ENCODE measurements at places on chromosomes 5 and 9.

GRCh38 chr5:7801891-7802614, 48.9 kb downstream of the CFAP90 start:
- peaks cover 2% of the 10 kb centered on the region for H3K27me3 ChIP-seq
- no peaks in the 10 kb centered on the region for H3K4me1 ChIP-seq
- no peaks in the 10 kb centered on the region for H3K36me3 ChIP-seq
- no peak overlapping the region for H3K27ac ChIP-seq
- DNase-seq = no peak

- H3K27ac ChIP-seq = no peak overlapping the region
- H3K4me3 ChIP-seq = no peak overlapping the region
- DNase-seq = no peak
- no peaks in the 10 kb centered on the region for H3K4me1 ChIP-seq
These were observed 1389.2 kb upstream of the NUDT12 start for GRCh38 chr5:104951829-104952228.

GRCh38 chr9:21841133-21841532, 38.7 kb downstream of the MTAP start:
- H3K4me1 ChIP-seq = peaks cover 13% of the 10 kb centered on the region
- no peak for DNase-seq
- H3K27me3 ChIP-seq = no peaks in the 10 kb centered on the region
- H3K27ac ChIP-seq = no peak overlapping the region

DNA sequence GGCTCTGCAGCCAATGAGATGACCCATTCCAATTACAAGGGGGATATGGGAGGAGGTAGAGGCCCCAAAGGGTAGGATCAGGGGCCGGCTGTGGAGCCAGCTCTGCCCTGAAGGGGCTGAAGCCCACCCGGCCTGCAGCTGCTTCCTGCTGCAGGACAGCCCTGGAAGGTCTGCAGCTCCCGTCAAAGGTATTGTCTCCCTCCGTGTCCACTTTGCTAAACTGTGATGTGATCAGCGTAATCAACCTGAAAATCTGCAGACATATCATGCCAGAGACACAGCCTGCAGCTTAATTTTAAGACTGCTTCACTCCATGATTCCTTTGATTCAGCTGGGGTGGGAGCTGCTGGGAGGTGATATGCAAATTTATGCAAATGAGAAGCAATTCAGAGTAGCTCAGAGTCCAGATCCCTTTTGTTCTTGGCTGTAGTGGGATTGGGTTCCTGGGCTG, 90.7 kb downstream of the GADD45G start:
- H3K4me1 ChIP-seq = peaks cover 22% of the 10 kb centered on the region
- no peak overlapping the region for H3K27ac ChIP-seq
- H3K4me3 ChIP-seq = no peak overlapping the region
- no peak for DNase-seq
- no peaks in the 10 kb centered on the region for H3K27me3 ChIP-seq

GRCh38 chr5:71830681-71831539, 111.8 kb downstream of the CARTPT start:
- no peak overlapping the region for H3K4me3 ChIP-seq
- H3K4me1 ChIP-seq = no peaks in the 10 kb centered on the region
- DNase-seq = no peak
- peaks cover under 1% of the 10 kb centered on the region for H3K27me3 ChIP-seq

- no peaks in the 10 kb centered on the region for H3K36me3 ChIP-seq
- peaks cover 10% of the 10 kb centered on the region for H3K27me3 ChIP-seq
- no peak overlapping the region for H3K4me3 ChIP-seq
- no peak overlapping the region for H3K27ac ChIP-seq
These were observed 592 bp downstream of the ANKRD55 start for GRCh38 chr5:56232538-56232937.

- H3K4me1 ChIP-seq = peaks cover 16% of the 10 kb centered on the region
These were observed 3.8 kb upstream of the FAM120A start for GRCh38 chr9:93447655-93448054.

GRCh38 chr5:174872271-174872670, 147.9 kb downstream of the MSX2 start:
- peaks cover 15% of the 10 kb centered on the region for H3K27me3 ChIP-seq
- no peaks in the 10 kb centered on the region for H3K4me1 ChIP-seq
- no peak overlapping the region for H3K4me3 ChIP-seq
- no peak for DNase-seq
- H3K36me3 ChIP-seq = no peaks in the 10 kb centered on the region
- H3K27ac ChIP-seq = no peak overlapping the region

DNA sequence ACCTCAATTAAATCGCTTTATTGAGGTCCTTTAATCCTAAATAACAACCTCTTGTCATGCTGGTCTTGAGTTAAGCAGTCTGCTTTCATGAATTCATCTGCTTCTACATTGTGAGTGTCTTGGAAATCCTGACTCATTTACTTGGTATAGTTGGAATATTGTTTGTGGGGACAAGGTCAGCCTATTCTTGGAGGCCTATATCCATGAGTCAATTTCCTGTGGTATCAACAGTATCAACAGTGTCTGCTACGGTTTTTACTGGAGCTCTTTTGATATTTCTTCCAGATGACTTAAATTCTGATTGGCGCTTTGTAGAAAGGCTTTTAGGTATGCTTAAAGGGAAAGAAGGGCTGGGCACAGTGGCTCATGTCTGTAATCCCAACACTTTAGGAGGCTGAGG, 71.2 kb upstream of the PARP8 start:
- no peaks in the 10 kb centered on the region for H3K27me3 ChIP-seq
- peaks cover 41% of the 10 kb centered on the region for H3K4me1 ChIP-seq

GRCh38 chr5:100456615-100457014, 78.6 kb upstream of the FAM174A start:
- H3K4me3 ChIP-seq = no peak overlapping the region
- H3K4me1 ChIP-seq = no peaks in the 10 kb centered on the region
- DNase-seq = no peak
- H3K27ac ChIP-seq = no peak overlapping the region
- H3K36me3 ChIP-seq = no peaks in the 10 kb centered on the region

- no peaks in the 10 kb centered on the region for H3K27me3 ChIP-seq
- H3K27ac ChIP-seq = no peak overlapping the region
- H3K4me1 ChIP-seq = no peaks in the 10 kb centered on the region
- H3K4me3 ChIP-seq = no peak overlapping the region
- H3K36me3 ChIP-seq = peaks cover 3% of the 10 kb centered on the region
These were observed 427.7 kb downstream of the PRELID2 start for GRCh38 chr5:145407300-145408047.

- no peaks in the 10 kb centered on the region for H3K27me3 ChIP-seq
- H3K36me3 ChIP-seq = no peaks in the 10 kb centered on the region
- DNase-seq = no peak
- H3K4me1 ChIP-seq = peaks cover 34% of the 10 kb centered on the region
- H3K4me3 ChIP-seq = peak overlapping the region; percentile 93
- peak overlapping the region; percentile 89 for H3K27ac ChIP-seq
These were observed 1.6 kb downstream of the SLC22A4 start for GRCh38 chr5:132295505-132296411.

- no peak for DNase-seq
- peaks cover 5% of the 10 kb centered on the region for H3K36me3 ChIP-seq
- H3K27ac ChIP-seq = no peak within 1 kb of the TSS
- no peaks in the 10 kb centered on the region for H3K27me3 ChIP-seq
- H3K4me1 ChIP-seq = no peaks in the 10 kb centered on the region
These were observed at the start of gene ECM2 for GRCh38 chr9:92535940-92536850. Gene ECM2 (minus strand): TSS chr9:92535990. CDS start chr9:92522866, 13,124 bp downstream.

DNA sequence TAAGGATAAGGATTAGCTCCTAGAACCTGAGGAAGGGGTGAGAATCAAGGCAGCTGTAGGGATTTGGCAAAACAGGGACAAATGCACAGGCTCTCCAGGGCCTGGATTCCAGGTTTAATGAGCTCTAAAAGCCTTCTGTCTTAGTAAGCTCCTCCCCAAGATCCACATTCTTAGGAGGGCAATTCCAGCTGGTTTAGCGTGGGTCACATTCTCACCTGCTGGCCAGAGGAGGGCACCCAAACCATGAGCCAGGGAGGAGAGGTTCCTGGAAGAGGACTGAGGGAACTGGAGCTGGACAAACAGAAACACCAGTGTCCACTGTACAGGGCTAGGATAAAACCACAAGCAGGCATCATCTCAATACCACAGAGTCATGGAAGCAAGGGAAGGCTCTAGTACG, 480.0 kb downstream of the CCDC171 start:
- no peak overlapping the region for H3K4me3 ChIP-seq
- no peaks in the 10 kb centered on the region for H3K36me3 ChIP-seq
- peaks cover 24% of the 10 kb centered on the region for H3K4me1 ChIP-seq

- no peaks in the 10 kb centered on the region for H3K27me3 ChIP-seq
- no peak overlapping the region for H3K27ac ChIP-seq
- no peak for DNase-seq
- H3K36me3 ChIP-seq = no peaks in the 10 kb centered on the region
- H3K4me3 ChIP-seq = no peak overlapping the region
These were observed 3.0 kb upstream of the ARRDC3 start for GRCh38 chr5:91386120-91386519.

DNA sequence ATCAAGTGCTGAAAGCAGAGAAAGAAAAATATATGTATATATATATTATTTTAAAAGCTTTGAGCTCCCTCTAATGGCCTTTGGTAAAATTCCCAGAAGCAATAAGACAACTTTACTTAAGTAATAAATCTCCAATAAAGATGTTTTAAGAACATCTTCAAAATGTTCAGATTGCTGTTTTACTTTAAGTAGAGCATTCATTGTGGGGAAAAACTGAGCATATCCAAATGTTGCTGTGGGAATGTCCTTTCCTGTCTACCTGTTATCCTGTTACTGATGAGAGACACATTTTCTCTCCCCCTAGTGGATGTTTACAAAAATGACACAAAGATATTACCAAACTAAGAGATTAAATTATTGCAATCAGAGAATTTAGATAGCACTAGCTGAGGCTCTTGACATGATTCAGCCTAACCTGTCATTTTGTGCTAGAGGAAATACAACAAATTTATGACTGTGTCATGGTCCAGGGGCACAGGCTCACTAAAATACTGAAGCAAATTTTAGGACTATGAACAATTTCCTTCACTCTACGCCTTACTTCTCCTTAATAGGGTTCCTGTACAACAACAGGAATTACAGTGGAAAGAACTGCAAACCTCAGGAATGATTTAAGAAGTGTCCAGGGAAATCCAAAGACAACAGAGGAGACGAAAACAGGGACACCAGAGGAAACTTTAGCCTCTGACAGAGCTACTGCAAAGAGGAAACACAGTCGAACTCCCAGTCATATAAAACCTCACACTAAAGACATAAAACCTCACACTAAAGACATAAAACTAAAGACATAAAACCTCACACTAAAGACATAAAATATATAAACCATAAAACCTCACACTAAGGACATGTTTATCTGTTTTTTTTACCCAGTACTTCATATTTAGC, 24.3 kb upstream of the PRRC1 start:
- peaks cover 13% of the 10 kb centered on the region for H3K27me3 ChIP-seq
- H3K27ac ChIP-seq = no peak overlapping the region
- DNase-seq = no peak
- H3K4me3 ChIP-seq = no peak overlapping the region

DNA sequence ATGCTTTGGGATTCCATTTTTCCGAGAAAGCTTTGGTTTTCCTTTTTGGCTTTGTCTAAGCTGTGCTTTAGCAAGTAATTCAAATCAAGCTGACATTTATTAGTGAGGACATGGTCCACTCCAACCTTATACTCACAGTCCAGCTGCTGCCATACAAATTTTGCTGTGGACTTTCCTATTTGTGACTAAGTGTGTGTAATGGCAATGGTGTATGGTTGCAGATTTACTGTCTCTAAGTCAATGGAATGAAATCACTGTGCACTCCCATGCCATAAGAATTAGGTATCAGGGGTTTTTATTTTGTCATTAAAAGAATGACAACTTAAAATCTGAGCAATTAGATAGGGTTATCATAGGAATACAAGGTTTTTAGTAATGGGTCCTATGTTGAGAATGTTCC, 530.0 kb downstream of the CCDC171 start:
- no peaks in the 10 kb centered on the region for H3K4me1 ChIP-seq
- H3K36me3 ChIP-seq = no peaks in the 10 kb centered on the region
- H3K4me3 ChIP-seq = no peak overlapping the region
- H3K27ac ChIP-seq = no peak overlapping the region

- H3K27ac ChIP-seq = peak overlapping the region; percentile 77
- DNase-seq = no peak
- no peaks in the 10 kb centered on the region for H3K36me3 ChIP-seq
- H3K27me3 ChIP-seq = no peaks in the 10 kb centered on the region
- H3K4me1 ChIP-seq = peaks cover 81% of the 10 kb centered on the region
These were observed 23.1 kb downstream of the IRF1 start for GRCh38 chr5:132467287-132467984.

GRCh38 chr9:36398745-36399144, 1.3 kb downstream of the RNF38 start:
- peaks cover 16% of the 10 kb centered on the region for H3K36me3 ChIP-seq
- H3K4me3 ChIP-seq = peak overlapping the region; percentile 94
- peak overlapping the region; percentile 77 for H3K27ac ChIP-seq

DNA sequence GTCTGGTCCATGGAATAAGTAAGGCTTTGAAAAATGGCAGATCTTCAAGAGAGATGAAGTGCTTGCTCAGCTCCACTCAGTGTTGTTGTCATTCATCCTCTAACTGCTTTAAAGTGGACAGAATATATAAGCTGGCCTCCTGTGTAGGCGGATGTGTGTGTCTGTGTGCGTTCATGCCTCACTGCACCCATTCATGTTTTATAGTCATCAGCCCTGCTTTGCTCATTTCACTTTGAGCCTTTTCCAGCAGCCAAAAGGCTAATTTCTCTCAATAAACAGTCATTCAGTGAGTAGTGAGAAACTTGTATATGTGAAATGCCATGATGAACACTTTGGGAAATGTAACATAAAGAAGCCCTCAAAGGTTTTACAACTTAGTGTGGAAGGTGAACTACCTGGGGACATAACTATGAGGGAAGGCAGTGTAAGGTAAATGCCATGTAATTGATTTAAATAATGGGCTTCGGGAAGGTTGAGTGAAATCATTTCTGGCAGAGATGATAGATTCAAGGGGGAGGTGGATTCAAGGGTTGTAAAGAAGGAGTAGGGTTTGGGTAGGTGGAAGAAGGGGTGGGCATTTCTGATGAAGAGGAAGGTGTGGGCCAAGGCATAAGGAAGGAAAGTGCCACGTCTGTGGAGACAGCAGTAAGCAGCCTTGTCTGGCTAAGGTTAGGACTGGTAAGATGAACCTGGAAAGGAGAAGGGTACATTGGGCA, 15.7 kb downstream of the TTC23L start:
- no peak for DNase-seq
- H3K27me3 ChIP-seq = no peaks in the 10 kb centered on the region
- no peak overlapping the region for H3K27ac ChIP-seq
- no peaks in the 10 kb centered on the region for H3K36me3 ChIP-seq

DNA sequence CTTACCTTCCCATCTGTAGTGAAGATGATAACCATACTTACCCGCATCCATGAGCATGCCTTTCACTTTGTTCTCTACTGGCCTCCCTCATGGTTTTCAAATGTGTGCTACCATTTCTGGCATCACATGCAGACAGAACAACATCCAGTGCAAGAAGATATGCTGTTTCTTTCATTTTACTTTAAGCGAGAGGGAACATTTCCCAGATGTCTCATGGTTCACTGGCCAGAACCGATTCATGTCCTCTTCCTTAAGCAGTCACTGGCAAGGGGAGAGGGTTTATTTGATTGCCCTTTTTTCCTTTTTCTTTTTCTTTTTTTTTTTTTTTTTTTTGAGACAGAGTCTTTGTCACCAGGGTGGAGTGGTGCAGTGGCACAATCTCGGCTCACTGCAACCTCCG, 37.7 kb downstream of the ARRDC3 start:
- no peaks in the 10 kb centered on the region for H3K36me3 ChIP-seq

GRCh38 chr5:3127423-3127911, 376.0 kb upstream of the IRX2 start:
- H3K27ac ChIP-seq = no peak overlapping the region
- DNase-seq = no peak
- no peaks in the 10 kb centered on the region for H3K36me3 ChIP-seq
- no peak overlapping the region for H3K4me3 ChIP-seq
- no peaks in the 10 kb centered on the region for H3K4me1 ChIP-seq
- peaks cover 2% of the 10 kb centered on the region for H3K27me3 ChIP-seq

Measured in activated naive CD8-positive, alpha-beta T cell treated with anti-CD3 and anti-CD28 coated beads, Interleukin-2, amount 50 U/mL, for 24 hours (primary cell).